ENCODE measurements at places on chromosomes 2 and 18.

DNA sequence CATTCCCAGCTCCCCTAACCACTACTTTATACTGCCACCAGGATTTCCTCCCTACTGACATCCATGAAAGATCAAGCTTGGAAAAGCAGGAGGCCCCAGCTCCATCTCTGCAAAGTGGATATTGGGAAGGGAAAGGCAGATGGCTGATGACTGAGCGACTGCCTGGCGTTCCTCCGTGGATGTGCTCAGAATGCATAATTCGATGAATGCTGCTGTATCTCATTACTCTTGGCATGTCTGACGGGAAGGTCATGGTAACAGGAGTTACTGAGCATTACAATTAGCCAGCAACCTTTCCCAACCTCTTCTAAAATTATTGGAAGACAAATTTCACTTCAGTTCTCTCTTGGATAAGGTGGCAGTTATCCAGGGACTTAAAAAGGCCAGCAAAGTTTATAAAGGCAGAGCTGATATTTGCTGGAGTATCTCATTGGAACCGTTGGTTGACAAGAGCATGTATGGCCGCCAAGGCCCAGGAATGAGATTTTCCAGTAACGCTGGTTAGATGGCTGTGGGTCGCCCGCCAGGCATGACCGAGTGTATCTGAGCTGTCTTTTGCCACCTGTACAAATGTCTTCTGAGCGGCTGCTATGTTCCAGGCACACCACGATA lies 34.5 kb downstream of the KCNE4 start:
- DNase-seq: no peak

- DNase-seq: no peak
Observed at GRCh38 chr18:58915995-58916394, 51.3 kb downstream of the ZNF532 start.

- DNase-seq: no peak
Observed at GRCh38 chr2:9318461-9319337, 104.6 kb downstream of the ITGB1BP1 start.

GRCh38 chr2:188238386-188238785 lies 53.3 kb upstream of the GULP1 start:
- DNase-seq: no peak

- DNase-seq: no peak
Observed at GRCh38 chr2:188979187-188980114, 5.3 kb downstream of the COL3A1 start.

- no peak for DNase-seq
Observed at GRCh38 chr2:120661551-120661950, 74.1 kb upstream of the GLI2 start.

DNA sequence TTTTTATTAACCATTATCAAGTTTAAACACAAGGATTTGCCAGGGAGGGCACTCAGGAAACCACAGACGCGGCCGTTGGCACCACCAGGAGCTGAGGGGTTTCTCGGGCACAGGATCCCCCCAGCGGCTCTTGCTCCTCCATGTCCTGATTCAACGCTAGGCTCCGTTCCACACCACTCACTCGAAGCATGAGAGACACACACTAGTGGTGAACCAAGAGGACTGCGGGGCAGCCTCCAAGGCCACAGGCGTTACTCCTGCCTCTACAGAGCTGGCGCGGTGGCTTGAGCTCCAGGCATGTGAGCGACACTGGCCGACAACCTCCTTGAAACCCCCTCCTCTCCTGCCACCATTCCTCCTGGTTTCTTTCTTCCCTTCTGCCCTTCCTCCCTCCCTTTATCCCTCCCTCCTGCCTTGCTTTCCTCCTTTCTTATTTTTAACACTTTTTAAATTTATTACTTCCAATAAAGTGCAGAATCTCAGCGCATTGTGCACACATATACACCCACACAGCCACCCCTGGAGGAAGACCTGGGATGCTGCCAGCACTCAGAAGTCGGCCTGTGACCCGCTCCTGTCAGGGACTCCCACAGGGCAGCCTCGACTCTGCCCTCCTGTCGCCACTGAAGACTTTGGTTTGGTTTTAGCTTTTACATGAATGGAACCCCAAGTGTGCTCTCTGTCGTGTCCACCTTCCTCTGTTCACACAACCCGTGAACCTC lies 21.7 kb downstream of the COX7A2L start:
- DNase-seq: no peak

- no peak for DNase-seq
Observed at GRCh38 chr2:74450570-74451190, 4.2 kb upstream of the INO80B start.
